ENCODE measurements at places on chromosomes 7 and 10. TPM values are rescaled to one million over a fixed set of nuclear protein-coding genes. Genes with fewer than 3 reads are reported as not detected.

The SLC26A3 gene
- not detected for total RNA-seq

The AOC1 gene
- not detected for total RNA-seq

The ACTL6B gene
- not detected for total RNA-seq

The TAC1 gene
- not detected for total RNA-seq

The THAP5 gene
- total RNA-seq, result 17.3 TPM

The GPR37 gene
- total RNA-seq, result 0.62 TPM

The PDZD7 gene
- total RNA-seq, result 0.71 TPM

The GIMAP1 gene
- total RNA-seq, result not detected

The AKR1B15 gene
- total RNA-seq, result 26.7 TPM

The NUTM2E gene
- 0.39 TPM for total RNA-seq

The H2BK1 gene
- not detected for total RNA-seq

The SIRT1 gene
- total RNA-seq, result 27.8 TPM

The ZNF117 gene
- 0.16 TPM for total RNA-seq

The SRRM3 gene
- 6.1 TPM for total RNA-seq

The GPR158 gene
- total RNA-seq, result 0.06 TPM

The SYT15B gene
- total RNA-seq, result 3.6 TPM

The SLC18A3 gene
- not detected for total RNA-seq

The TRIM56 gene
- total RNA-seq, result 12.3 TPM

The KCND2 gene
- not detected for total RNA-seq

The TMEM229A gene
- total RNA-seq, result not detected

The PLPP4 gene
- not detected for total RNA-seq

The ATG9B gene
- total RNA-seq, result 0.14 TPM

The FAM25G gene
- total RNA-seq, result not detected
